Stimulated activated CD8-positive, alpha-beta memory T cell treated with anti-CD3 and anti-CD28 coated beads, Interleukin-4, amount 100 ng/mL, for 48 hours (primary cell): ENCODE measurements at places on chromosomes 13 and 19.
A peak's percentile ranks its signal among the peaks of the same experiment; 100 is the strongest.

DNA sequence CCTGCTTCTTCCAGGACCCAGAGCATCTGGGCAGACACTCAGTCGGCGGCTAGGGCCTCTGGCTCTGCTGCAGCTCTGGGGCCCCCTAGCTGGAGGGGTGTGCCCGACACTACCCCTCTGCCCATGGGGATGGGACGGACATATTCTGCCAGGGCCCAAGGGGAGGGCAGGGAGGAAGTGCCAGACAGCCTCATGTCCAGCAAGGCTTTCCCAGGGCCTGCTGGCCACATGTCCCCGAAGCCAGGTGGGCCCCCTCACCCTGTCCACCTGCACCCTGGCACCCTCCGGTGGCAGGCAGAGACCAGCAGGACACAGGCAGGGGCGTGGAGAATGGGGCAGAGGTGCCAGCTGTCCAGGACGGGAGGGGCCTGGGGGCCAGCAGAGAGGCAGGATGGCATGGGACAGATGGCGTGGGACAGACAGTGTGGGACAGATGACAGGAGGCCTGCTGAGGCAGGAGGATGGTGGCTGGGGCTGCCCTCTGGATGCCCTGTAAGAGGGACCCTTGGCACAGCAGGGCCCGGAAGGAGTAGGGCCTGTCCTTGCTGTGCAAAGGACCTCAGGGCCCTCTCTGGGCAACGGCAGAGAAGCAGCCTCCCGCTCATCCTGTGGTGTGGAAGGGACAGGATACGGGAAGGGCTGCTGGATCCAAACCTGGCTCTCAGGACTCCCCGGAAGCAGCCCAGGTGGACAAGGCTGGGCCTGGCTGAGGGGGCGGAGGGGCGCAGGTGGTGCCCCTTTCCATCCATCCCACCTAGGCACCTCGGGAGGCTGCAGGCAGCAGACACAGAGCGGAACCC is 29.1 kb downstream of the CEBPG start:
- no peak for DNase-seq

DNA sequence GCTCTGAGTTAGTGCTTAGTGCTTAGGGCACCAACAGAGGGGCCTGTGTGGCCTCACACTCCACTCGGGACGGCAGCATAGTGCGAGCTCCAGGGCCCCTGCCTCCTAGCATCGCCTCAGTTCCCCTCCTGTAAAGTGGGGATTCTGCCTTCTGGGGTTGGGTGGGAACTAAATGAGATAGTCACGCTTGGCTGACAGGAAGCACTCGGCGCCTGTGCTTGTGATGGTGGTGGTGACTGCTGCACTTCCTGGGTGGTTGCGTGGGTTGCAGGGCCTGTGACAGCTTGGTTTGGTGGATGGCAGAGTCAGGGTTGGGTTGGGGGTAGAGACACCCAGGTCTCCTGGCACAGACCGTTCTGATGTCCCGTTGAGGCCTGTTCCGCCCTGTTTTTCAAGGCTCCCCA is 7.7 kb downstream of the PLEKHF1 start:
- peak; percentile 88 for DNase-seq

DNA sequence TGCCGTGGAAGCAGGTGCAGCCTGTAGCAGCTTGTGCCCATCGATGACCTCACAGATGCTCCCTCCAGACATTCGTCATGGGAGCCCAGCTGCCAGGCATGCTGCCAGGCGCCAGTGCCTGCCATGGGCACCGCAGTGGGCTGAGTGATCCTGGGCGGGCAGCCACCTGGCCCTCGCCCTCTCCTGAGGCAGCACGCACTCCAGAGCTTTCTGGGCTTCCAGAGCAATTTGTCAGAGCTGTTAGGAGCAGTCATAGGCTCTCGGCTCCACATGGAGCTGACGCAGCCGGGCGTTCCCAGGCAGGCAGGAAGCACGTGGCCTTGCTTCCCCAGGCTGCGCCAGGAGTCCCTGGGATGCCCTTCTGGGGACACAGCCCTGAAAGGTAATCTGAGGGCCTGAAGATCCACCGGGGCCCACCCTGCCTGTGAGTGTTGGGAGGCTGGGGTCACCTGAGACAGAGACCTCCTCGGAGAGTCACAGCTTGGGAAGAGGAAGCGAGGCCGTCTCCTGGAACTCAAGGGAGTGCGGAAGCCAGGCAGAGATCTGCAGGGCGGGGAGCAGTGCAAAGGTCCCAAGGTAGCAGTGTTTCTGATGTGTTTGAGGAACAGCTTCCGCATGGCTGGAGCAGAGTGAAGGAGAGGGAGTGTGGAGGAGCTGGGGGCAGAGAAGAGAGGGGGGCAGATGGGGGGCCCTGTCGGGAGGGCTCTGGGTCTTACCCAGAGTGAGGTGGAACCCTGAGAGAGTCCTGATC is 50.6 kb downstream of the DPF1 start:
- DNase-seq, result no peak

GRCh38 chr13:36131222-36131930 is at the start of gene DCLK1:
TSS of gene DCLK1 (minus strand) at chr13:36131382.
- no peak for DNase-seq

DNA sequence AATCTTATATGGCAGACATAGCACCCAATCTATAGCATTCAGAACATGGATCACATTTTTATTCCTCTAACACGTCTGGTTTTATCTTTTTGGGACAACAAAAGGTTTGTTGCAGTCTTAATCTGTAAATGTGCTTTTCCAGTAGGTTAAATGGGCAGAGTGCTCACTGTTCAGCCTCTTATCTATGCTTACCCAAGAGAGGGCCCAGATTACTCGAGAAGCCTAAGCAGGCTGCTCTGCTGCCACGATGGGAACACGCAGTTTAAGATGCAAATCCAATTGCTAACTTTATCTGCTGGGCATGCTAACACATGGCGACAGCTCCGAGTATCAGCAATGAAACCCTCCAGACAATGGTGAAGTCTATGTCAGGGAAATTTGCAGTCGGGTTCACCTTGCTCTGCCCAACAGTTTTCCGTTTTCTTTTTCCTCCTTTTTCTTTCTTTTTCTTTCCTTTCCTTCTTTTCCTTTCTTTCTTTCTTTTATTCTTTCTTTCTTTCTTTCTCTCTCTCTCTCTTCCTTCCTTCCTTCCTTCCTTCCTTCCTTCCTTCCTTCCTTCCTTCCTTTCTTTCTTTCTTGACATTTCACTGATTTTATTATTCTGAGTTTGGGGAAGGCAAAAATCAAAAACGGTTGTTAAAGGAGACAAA is 115.3 kb downstream of the RBM26 start:
- no peak for DNase-seq

DNA sequence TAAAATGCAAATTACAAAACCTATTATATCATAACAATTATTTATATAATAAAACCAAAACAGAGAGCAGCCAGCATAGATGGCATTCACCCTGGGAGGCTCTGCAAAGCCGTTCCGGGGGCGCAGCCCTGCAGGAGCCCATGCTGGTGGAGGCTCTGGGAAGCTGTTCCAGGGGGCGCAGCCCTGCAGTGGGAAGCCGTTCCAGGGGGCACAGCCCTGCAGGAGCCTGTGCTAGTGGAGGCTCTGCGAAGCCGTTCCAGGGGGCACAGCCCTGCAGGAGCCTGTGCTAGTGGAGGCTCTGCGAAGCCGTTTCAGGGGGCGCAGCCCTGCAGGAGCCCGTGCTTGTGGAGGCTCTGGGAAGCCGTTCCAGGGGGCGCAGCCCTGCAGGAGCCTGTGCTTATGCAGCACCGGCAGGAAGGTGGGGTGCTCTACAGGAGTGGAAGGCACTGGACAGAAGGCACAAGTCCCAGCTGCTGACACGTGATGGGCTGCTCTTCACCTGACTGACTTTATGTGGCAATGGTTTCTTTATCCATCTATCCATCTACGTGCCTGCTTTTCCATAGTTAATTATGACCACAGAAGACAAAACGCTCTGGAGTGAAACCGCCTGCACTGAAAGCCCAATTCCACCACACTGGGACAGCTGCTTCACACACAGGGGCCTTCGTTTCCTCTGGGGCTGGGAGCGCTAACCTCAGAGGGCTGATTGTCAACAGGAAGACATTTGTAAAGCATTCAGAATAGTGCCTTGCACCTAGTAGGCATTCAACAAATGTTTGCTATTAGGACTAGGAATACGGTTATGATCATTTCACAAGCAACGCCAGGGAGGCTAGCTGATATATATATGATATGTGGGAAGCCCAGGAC is 23.7 kb downstream of the PCID2 start:
- no peak for DNase-seq

DNA sequence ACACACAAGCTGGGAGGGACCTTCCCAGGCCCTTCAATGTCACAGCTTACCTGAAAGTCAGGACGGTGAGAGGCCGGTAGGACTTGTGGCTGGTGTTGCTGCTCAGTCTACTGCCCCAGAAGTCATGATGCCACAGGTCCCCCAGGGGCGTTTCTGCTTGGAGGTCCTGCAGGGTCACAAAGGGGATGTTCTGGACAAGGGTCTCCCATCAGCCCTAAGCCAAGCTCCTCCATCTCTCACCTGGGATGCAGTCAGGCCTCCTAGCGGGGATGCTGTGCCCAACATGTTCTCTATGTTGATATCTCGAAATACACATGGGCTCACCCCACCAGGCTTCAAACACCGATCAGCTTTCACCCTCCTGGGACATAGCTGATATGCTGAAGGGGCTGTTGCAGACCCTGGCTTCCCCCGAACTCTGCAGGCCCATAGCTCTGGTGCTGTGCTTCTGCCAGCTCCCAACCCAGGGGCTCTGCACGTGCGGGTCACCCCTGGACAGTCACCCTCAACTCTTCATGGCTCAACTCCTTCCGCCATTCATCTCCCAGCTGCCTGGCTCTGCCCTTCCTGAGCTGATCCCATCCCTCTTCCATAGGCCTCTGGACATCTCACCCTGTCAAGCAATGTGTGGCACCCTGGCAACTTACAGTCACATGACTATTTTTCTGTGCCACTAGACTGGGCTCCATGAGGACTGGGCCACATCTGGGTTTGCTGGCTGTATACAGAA is 10.3 kb downstream of the TMTC4 start:
- no peak for DNase-seq
